ENCODE measurements at places on chromosomes 3 and 15.

GRCh38 chr15:100987143-100987542 is 68.0 kb downstream of the LRRK1 start:
- peak; percentile 21 for DNase-seq

GRCh38 chr3:133970916-133971315 is 58.8 kb downstream of the SLCO2A1 start:
- DNase-seq = no peak

DNA sequence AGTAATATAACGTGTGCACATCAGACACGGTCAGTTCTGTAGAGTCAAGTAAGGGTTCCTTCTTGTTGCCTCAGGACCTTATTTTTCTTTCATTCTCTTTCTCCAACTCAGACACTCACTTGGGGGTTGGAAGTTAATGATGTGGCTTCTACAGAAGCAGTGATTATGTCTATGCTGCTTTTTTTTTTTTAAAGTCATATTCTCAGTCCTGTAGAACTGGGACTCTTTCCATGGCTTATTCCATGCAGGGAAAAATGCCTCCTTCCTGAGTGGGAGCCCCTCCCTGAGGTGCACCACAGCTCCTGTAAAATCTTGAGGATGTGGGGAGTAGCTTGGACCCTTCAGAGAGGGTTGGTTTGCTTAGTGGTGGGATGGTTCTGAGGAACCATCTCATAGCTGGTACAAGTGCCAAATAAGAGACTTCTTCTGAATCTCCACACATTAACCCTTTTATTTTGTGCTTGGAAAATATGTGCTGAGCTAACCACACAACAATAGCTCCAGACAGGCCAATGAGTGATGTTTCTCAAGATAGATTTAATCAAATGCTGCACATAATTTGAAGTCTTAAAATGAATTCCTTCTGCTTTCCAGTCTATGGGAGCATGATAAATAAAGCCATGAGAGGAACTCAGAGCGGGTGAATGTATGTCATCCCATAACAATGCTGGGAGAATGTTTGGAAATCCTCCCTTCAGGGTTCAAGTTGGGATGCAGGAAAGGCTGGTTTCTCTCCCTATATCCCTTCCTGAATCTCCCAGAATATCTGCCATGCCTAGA is 23.3 kb upstream of the FSTL1 start:
- no peak for DNase-seq

- DNase-seq = no peak
Measured at GRCh38 chr3:150059729-150060128, 89.0 kb upstream of the PFN2 start.

- no peak for DNase-seq
Measured at GRCh38 chr15:39409876-39410530, 170.9 kb upstream of the THBS1 start.

DNA sequence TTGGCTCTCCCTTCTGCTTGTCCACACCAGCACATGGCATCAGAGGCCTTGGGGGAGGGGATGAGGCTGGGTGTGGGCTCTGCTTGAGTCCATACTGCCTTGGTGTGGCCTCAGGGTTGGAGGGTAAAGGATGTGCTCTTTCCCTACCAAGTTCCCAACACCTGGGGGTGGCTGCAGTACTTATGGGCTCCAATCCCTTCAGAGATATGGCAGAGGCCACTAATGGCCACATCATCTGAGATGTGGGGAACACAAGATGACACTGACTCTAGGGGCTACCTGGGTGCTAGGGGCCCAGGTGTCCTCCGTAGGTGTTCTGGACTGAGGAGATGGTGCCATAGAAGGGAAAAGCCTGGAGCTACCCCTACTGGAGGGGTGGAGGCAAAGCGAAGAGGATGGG is 6.9 kb downstream of the CXCR6 start:
- DNase-seq = no peak

DNA sequence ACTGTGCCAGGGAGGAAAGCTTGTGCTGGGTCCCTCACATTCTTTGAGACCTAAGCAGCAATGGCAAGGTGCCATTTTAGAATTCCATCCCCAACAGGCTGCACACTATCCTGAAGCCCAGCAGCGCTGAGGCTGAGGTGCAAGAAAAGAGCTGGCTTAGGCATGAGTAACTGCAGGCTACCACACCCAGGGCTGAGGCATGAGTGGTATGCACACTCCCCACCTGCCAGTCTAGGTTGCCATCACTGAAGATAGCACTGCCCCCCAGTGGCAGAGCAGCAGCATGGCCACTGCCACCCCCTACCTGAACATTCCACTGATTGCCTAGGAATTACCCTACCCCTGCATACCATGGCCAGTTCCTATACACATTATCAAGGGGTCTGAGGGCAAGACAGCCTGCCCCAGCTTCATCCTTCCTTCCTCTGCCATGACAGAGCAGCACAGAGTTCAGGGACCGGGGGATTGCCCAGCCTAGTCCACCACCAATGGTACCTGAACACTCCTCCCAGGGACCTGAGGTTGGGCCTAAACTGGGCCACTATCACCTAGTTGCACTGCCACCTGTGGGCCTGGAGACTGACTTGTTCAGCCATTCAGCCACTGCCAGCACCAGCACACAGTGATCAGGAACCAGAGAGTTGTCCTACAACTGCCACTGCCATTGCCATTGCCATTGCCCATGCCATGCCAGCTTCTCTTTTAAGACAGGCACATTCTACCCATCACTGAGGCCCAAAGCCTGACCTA is 129.8 kb downstream of the SATB1 start:
- DNase-seq = peak; percentile 80

DNA sequence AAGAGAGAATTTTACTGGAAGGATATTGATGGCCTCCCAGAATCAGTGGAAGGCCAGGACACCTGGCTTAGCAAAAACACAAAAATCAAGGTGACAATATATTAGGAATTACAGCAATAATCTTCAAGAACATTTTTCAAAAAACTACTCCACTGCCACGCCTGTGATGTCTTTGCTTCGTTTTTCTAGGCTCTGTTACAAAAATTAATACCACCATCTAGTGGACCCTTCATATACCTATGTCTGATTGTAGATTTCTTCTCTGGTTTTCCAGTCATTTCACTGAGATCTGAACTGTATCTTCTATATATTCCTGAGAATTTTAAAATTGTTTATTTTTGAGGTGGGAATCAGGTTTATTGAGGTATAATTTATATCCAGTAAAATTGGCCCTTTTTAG is 5.6 kb upstream of the SLC33A1 start:
- DNase-seq = peak; percentile 40
